ENCODE measurements at places on chromosomes 1 and 21. TPM values are rescaled to one million over a fixed set of nuclear protein-coding genes. Genes with fewer than 3 reads are reported as not detected.

- no peak overlapping the region for H3K4me3 ChIP-seq
- no peaks in the 10 kb centered on the region for H3K27me3 ChIP-seq
- H3K4me1 ChIP-seq: no peaks in the 10 kb centered on the region
- H3K36me3 ChIP-seq: peaks cover 8% of the 10 kb centered on the region
These were observed 53.1 kb downstream of the DOP1B start for GRCh38 chr21:36209626-36210171.

DNA sequence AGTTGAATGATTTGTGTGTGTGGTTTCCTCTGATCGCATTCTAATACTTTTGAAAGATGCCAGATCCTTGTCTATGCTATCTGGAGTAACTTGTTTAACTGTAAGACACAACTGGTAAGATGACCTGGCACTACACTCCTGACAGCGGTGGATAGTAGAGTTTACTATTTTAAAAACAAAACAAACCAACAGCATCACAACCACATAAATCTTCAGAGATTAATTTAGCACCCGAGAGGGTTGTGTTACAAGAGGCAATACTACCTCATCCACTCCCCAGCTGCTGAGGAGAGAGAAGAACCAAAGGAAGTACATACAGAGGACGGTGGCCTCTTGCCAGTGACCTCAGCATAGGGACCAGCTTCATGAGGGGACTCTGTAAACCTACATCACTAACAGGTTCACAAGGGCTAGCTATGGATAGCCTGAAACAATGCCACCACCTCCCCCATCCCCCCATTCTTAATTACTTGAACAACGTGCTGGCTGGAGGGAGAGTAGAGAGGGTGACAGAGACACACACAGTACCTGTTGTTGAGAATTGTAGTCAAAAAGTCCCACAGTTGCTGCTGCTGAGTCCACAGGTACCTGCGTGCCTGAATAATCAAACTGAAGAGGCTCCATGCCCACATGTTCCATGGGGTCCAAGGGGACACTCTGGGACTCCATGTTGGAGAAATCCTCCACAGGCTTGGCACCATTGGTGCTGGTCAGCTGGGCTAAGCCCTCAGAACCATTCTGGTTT is 73.5 kb downstream of the PUM1 start:
- no peak overlapping the region for H3K27ac ChIP-seq
- peaks cover 9% of the 10 kb centered on the region for H3K36me3 ChIP-seq
- no peak overlapping the region for H3K4me3 ChIP-seq
- no peaks in the 10 kb centered on the region for H3K4me1 ChIP-seq
- no peaks in the 10 kb centered on the region for H3K27me3 ChIP-seq

- H3K27me3 ChIP-seq: no peaks in the 10 kb centered on the region
- peak overlapping the region; percentile 63 for H3K27ac ChIP-seq
- peaks cover 39% of the 10 kb centered on the region for H3K4me1 ChIP-seq
- no peaks in the 10 kb centered on the region for H3K36me3 ChIP-seq
- no peak for DNase-seq
These were observed 22.6 kb upstream of the TNFRSF1B start for GRCh38 chr1:12144236-12144635.

DNA sequence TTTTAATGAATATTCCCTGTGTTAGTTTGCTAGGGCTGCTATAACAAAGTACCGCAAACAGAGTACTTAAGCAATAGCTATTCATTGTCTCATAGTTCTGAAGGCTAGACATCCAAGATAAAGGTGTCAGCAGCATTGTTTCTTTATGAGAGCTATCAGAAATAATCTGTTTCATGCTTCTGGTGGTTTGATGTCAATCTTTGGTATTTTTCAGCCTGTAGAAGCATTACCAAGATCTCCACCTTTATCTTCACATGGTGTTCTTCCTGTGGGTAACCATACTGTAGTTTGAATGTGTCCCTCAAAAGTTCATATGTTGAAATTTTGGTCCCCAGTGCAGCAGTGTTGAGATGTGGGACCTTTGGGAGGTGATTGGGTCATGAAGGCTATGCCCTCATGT is 7.4 kb downstream of the RBM11 start:
- H3K4me3 ChIP-seq: no peak overlapping the region
- H3K4me1 ChIP-seq: no peaks in the 10 kb centered on the region
- H3K27ac ChIP-seq: no peak overlapping the region
- no peaks in the 10 kb centered on the region for H3K27me3 ChIP-seq
- no peak for DNase-seq

GRCh38 chr1:179767177-179767581 is 24.1 kb downstream of the FAM163A start:
- no peak for DNase-seq
- no peaks in the 10 kb centered on the region for H3K36me3 ChIP-seq

- DNase-seq: peak; percentile 72
- peak overlapping the region; percentile 7 for H3K4me3 ChIP-seq
- H3K27ac ChIP-seq: peak overlapping the region; percentile 59
- no peaks in the 10 kb centered on the region for H3K27me3 ChIP-seq
- H3K36me3 ChIP-seq: no peaks in the 10 kb centered on the region
- peaks cover 42% of the 10 kb centered on the region for H3K4me1 ChIP-seq
These were observed 51.3 kb downstream of the GPR161 start for GRCh38 chr1:168085401-168085872.

GRCh38 chr21:46308431-46308830 is 15.2 kb downstream of the C21orf58 start:
- no peaks in the 10 kb centered on the region for H3K27me3 ChIP-seq
- no peak for DNase-seq
- no peak overlapping the region for H3K4me3 ChIP-seq
- no peaks in the 10 kb centered on the region for H3K4me1 ChIP-seq
- H3K27ac ChIP-seq: no peak overlapping the region

DNA sequence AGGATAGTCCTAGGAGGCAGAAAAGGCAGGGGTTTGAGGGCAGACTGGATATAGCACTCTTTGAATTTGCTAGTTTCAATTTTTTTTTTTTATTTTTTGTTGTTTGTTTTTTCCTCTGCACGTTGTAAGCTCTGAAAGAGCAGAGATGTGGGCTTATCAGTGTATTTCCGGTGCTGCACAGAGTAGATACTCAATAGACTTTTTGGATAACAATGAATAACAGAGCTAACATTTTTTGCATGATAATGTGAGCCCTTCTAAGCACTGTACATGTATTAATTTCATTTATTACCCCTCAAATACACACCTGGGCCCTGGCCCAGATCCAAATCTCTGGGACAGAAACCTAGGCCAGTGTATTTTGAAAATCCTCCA is 17.1 kb upstream of the PARP1 start:
- peaks cover 4% of the 10 kb centered on the region for H3K4me1 ChIP-seq
- no peak overlapping the region for H3K4me3 ChIP-seq
- no peaks in the 10 kb centered on the region for H3K36me3 ChIP-seq
- no peak for DNase-seq

- DNase-seq: no peak
- no peaks in the 10 kb centered on the region for H3K4me1 ChIP-seq
- no peaks in the 10 kb centered on the region for H3K27me3 ChIP-seq
- no peak overlapping the region for H3K4me3 ChIP-seq
- H3K36me3 ChIP-seq: peaks cover 32% of the 10 kb centered on the region
These were observed 786 bp upstream of the CTSK start for GRCh38 chr1:150808846-150809245.

DNA sequence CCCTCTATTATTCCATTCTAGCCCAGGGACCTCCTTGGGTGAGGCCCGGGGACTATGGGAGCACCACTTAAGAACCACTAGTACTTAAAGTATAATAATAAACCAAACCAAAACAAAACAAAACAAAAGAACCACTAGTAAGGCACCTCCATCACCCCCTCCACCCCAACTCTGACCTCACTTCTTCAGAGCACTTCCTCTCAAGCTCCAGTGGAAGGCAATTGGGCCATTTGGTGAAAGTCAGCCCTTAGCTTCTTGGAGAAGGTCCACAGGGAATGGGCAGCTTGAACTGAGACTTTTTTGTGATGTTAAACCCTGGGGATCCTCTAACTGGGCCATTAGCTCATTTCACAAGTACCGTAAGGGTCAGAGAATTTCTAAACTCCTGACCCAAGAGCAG is 237.3 kb downstream of the RHOU start:
- DNase-seq: peak; percentile 52
- no peaks in the 10 kb centered on the region for H3K36me3 ChIP-seq
- no peaks in the 10 kb centered on the region for H3K27me3 ChIP-seq
- no peak overlapping the region for H3K27ac ChIP-seq

GRCh38 chr1:81758181-81758580 is 42.6 kb upstream of the ADGRL2 start:
- no peak for DNase-seq
- no peaks in the 10 kb centered on the region for H3K36me3 ChIP-seq
- no peak overlapping the region for H3K27ac ChIP-seq
- no peaks in the 10 kb centered on the region for H3K27me3 ChIP-seq
- H3K4me1 ChIP-seq: peaks cover 22% of the 10 kb centered on the region

GRCh38 chr1:107474877-107475612 is 334.2 kb downstream of the NTNG1 start:
- no peak for DNase-seq
- H3K4me3 ChIP-seq: no peak overlapping the region
- H3K27me3 ChIP-seq: no peaks in the 10 kb centered on the region
- H3K27ac ChIP-seq: no peak overlapping the region

GRCh38 chr1:16207318-16208269 is 4.9 kb downstream of the ARHGEF19 start:
- peak overlapping the region; percentile 67 for H3K4me3 ChIP-seq
- no peaks in the 10 kb centered on the region for H3K4me1 ChIP-seq
- no peaks in the 10 kb centered on the region for H3K27me3 ChIP-seq
- H3K36me3 ChIP-seq: no peaks in the 10 kb centered on the region
- peak overlapping the region; percentile 88 for H3K27ac ChIP-seq

GRCh38 chr1:42752284-42752683 is 12.2 kb upstream of the CLDN19 start:
- no peak for DNase-seq
- H3K36me3 ChIP-seq: peaks cover 70% of the 10 kb centered on the region
- H3K27me3 ChIP-seq: no peaks in the 10 kb centered on the region
- no peak overlapping the region for H3K4me3 ChIP-seq
- H3K27ac ChIP-seq: no peak overlapping the region

DUSP23 gene
- 58.8 TPM for total RNA-seq

TPTE gene
- not detected for total RNA-seq

SYPL2 gene
- 4.7 TPM for total RNA-seq

VSIG8 gene
- total RNA-seq: not detected

C4BPA gene
- not detected for total RNA-seq

BEND5 gene
- 2.7 TPM for total RNA-seq

ADGRB2 gene
- 14.4 TPM for total RNA-seq

C1orf94 gene
- not detected for total RNA-seq

RHBDL2 gene
- total RNA-seq: not detected

SYT11 gene
- 21.5 TPM for total RNA-seq

All from right atrium auricular region (tissue), 2 donors.